ENCODE measurements at places on chromosomes 1 and 21.
A peak's percentile ranks its signal among the peaks of the same experiment; 100 is the strongest.

DNA sequence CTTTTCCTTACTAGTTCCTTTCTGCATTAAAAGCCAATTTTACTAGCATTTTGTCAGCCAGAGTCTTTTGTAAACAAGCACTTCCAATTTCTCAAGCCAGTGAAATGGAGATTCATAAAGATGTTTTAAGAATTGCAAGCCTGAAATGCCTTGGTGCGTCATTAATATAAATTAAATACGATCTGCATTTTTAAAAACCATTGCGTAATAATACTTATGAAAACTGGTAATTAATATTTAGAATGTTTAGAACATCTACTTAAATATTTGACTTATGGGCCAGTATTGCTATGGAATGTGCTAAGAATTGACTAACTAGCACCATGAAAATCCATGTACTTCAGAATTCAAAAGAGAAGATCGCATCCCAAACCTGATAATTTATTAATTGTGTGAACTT lies 89.1 kb upstream of the PROX1 start:
- no peak for DNase-seq

GRCh38 chr1:71583756-71584155 lies 502.9 kb upstream of the ZRANB2 start:
- DNase-seq = no peak

DNA sequence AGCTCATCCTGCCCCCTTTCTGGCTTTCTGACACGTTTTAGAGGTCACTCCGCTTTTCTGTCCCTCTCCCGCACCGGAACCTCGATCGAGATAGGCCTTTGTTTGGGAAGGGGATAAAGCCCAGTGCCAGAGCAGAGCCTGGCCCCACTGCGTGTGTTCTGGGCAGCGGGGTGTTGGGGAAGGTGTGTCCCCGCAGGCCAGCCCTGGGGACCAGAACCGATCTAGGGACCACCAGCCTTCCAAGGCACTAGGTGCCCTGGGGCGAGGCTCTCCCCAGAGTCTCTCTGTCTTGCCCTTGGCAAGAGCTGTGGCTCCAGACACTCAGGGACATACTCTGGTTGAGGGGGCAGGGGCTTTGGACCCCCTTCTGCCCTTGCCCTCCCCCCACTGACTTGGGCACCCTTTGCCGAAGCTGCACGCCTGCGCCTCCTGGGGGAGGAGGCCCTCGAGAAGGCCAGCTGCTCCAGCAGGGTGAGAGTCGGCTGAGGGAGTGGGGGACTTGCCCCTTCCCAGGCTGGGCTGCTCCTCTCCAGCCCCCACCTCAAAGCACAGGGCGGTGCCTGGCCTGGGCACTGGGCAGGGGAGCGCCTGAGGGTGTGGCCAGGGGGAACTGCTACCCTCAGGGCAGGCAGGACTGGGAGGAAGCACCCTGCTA lies 16.4 kb downstream of the PRXL2B start:
- no peak for DNase-seq

GRCh38 chr1:7606096-7606495 lies 165.0 kb upstream of the VAMP3 start:
- no peak for DNase-seq

GRCh38 chr1:84269306-84269705 lies 32.2 kb upstream of the SAMD13 start:
- DNase-seq = no peak

DNA sequence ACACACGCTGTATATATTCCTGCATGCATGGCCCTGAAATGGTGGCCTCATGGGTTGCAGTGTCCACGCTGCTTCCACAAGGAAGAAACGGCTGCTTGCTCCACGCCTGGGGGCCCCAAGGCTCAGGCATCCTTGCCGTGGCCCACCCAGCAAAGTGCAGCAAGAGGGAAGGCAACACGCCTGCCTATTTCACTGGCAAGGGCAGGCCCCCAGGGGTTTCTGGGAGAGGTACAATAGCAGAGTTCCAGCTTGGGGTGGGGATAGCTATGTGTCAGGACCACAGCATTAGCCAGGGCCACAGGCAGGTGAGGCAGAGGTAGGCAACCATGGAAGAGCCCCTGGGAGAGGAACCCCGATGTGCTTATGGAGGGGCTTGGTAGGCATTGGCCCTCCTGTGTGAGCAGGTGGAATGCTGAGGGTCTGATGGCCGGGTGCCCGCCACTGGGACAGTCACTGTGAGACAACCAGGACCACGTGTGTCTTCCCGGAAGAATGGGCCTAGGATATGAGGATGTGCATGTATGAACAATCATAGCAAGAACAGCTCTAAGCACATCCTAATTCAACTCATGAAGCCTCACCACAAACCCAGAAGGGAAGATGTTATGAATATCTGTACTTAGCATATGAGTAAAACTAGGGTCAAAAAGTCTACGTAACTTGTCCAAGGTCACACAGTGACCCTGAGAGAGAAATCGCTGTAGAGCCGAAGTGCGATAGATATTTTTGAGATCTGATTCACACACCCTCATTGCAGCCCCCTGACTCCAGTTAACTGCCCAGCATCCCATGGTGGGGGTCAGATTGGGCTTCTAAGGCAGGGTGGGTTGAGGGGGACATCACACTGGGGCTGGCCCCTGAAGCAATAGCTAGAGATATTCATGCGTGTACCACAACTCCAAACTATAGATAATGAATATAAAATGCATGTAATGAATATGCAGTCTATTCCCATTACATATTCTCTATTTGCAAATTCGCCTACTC lies 11.8 kb downstream of the TFF2 start:
- DNase-seq = no peak

GRCh38 chr1:115624859-115625258 lies 16.9 kb upstream of the VANGL1 start:
- DNase-seq = no peak

DNA sequence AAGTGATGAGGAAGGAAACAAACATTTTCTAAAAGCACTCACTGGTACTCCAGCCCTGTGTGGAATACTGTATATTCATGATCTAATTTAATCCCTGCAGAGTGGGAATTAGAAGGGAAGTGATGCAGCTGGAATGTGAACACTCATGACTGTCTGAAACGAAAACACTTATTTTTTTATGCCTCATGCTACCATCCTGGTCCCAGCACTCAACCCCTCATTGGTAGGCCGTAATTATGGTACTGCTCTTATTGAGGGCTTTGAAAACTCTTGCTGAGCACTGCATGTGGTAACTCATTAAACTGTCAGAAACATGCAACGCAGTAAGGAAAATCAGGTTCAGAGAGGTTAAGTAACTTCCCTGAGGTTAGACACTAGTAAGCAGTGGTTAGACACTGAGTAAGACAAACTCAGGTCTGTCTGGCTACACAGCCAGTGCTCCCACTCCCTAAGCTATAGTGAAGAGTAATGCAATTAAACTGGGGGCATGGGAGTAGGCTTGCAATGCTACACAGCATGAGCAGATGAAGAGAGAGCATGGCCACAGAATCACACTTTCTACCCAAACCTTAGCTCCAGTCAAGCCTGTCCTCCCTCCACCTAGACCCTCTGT lies 17.3 kb upstream of the TNFSF4 start:
- no peak for DNase-seq

GRCh38 chr1:197463142-197463541 lies 195.1 kb downstream of the CRB1 start:
- no peak for DNase-seq

DNA sequence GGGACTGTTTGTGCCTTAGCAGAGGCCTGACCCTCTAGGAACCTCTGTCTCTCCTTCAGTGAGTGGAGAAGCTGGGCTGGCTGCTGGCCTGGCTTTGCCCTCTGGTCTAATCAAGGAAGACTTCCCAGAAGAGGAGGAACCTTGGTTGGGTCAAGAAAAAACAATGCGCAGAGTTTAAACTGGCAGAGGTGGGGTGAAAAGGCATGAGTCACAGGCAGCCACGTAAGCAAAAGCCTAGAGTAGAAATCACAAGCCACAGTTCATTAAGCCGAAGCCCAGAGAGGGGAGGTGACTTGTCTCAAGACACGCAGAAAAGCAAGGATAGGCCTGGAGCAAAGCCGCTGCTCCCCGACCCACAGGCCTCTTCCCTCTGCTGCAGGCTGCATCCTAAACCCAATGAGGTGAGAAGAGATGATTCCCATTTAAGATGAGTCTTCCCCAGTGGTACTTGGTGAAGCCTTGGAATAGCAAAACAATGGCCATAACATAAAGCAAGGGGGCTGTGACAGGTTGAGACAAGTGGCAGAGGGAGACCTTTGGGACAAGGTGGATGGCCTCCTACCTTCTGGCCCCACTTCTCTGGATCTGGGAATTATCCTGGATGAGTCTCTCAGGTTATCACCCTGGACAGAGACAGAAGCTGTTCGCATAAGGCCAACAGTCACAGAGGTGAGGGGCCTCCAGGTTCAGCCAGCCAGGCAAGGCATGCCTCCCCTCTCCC lies 7.7 kb downstream of the PDZK1IP1 start:
- no peak for DNase-seq

- no peak for DNase-seq
Measured at GRCh38 chr1:211420389-211420788, 71.6 kb downstream of the RD3 start.

- DNase-seq = no peak
Measured at GRCh38 chr1:24864370-24864777, 65.7 kb downstream of the RUNX3 start.

DNA sequence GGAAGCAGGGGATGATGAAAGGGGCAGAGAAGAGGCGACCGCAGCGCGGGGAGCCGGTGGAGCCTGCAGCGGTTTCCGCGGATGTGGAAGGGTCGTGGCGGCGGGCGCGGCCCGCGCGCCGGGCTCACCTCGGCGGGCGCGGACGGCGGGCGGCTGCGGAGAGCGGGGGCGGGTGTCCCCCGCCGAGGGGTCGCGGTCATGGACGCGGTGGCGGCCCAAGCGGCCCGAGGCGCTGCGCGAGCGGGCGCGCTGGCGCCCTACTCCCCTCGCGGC lies 572 bp downstream of the LPGAT1 start:
- DNase-seq = peak; percentile 15

DNA sequence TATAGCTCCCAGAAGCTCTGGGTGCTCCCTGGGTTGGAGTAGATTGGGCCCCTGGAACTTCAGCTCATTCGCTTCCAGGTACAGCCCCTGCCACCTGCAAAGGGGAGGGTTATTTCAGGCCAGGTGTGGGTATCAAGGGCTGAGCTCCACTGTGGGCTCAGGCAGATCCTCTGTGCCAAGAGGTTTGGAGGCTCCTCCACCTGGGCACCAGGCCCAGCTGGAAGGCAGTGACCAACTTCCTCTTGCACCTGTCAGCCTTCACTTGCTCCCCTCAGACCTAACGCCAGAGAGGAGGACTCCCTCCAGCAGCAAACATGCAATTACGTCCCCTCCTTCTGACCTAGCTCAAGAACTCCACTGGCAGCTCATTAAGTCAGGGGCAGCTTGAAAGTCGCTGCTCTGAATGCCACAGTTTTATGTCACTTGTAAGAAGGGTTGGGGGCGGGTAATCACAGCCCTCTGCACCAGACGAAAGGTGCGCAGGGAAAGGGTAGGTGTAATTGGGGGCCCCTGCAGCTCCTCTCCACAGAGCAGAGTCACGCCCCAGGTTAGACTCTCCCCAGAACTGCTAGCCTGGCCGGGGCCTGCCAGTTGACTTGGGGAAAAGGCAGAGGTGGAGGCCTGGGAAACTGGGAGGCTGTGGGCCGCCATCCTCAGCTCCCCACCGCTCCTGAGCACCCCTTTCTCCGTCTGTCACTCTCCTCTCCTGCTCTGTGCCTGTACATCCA lies 125.0 kb upstream of the TMPRSS2 start:
- DNase-seq = no peak

DNA sequence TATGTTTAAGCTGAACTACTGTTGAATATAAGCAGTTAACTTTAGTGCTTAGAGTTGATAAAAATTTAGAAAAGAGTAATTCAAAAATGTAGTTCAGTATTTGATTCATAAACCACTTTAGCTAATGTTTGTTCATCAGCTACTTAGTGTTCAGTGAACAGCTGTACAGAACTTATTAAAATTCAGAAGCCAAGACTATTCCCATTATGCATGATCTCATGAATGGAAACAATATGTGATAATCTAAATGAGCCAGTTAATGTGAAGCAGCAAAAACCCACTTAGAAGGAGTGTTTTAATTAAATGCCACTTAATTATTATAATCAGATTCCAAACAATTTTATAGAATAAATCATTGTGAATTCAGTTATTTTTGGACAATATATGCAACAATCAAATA lies 92.9 kb upstream of the NEGR1 start:
- no peak for DNase-seq

- DNase-seq = no peak
Measured at GRCh38 chr1:30533141-30533540, 190.2 kb downstream of the MATN1 start.

DNA sequence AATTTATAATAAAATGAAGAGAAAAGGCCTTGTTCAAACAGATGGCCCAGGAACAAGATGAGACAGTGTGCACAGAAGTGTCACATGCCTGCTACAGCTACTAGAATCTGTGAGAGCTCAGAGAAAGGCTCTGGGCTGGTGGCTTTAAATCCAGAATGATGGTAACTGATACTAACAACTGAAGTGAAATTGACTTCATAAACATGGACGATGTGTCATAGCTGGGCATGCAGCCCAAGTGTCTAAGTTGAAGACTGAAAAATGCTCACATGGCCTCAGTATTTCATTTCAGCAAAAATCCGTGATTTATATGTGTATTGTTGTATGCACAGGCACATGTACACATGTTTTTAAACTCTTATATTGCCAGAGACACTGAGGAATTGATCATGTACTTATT lies 208.3 kb upstream of the RUNX1 start:
- no peak for DNase-seq

DNA sequence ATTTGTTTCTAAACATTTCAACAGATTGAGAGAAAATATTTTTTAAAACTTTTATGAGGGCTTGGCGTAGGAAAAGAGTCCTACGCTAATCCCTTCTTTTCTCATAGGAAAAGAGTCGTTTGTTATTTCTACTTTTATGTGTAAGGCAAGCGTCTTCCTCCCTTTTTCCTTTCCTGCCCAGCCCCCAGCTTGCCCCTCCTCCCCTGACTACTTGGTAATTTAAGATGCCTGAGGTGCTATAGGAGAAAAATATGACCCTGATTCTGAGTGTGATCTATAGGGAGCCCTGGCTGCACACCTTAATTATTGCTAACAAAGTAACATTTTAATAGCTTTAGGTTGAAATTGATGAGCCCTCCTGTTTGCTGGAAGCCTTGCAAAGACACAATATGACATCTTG lies 373.6 kb downstream of the PBX1 start:
- DNase-seq = no peak

- DNase-seq = no peak
Measured at GRCh38 chr1:181151378-181152326, 63.2 kb downstream of the IER5 start.

- DNase-seq = no peak
Measured at GRCh38 chr1:25090707-25091422, 141.4 kb downstream of the SYF2 start.

DNA sequence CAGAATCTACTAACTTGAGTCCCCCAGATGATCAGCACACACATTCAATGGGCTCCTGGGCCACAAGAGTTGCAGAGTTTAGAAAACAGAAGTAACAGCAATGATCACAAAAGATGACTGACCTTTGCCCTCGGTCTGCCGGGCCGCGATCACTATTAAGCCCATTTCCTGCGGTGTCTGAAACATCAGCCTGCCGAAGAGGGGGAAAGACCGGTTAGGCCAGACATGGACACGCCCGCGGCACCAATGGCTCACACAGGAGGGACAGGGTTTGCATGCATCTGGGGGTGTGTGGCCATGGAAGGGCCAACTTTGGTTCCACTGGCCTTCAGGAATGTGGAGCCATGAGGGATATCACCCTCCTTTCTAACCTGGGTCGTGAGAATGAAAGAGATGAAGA lies 68.2 kb downstream of the SIM2 start:
- DNase-seq = no peak

Data from stimulated activated naive CD4-positive, alpha-beta T cell treated with Interleukin-2 at 50 U/mL for 16 hours (primary cell).